Naive thymus-derived CD4-positive, alpha-beta T cell (primary cell): ENCODE measurements at places on chromosomes 11 and 22. TPM values are rescaled to one million over a fixed set of nuclear protein-coding genes. Genes with fewer than 3 reads are reported as not detected.

ELF5 gene
- not detected for total RNA-seq

GRCh38 chr11:112941104-112941503 lies 20.1 kb upstream of the NCAM1 start:
- DNase-seq: no peak

GRCh38 chr11:66598993-66599392 lies 6.0 kb downstream of the CCS start:
- DNase-seq: no peak

DNA sequence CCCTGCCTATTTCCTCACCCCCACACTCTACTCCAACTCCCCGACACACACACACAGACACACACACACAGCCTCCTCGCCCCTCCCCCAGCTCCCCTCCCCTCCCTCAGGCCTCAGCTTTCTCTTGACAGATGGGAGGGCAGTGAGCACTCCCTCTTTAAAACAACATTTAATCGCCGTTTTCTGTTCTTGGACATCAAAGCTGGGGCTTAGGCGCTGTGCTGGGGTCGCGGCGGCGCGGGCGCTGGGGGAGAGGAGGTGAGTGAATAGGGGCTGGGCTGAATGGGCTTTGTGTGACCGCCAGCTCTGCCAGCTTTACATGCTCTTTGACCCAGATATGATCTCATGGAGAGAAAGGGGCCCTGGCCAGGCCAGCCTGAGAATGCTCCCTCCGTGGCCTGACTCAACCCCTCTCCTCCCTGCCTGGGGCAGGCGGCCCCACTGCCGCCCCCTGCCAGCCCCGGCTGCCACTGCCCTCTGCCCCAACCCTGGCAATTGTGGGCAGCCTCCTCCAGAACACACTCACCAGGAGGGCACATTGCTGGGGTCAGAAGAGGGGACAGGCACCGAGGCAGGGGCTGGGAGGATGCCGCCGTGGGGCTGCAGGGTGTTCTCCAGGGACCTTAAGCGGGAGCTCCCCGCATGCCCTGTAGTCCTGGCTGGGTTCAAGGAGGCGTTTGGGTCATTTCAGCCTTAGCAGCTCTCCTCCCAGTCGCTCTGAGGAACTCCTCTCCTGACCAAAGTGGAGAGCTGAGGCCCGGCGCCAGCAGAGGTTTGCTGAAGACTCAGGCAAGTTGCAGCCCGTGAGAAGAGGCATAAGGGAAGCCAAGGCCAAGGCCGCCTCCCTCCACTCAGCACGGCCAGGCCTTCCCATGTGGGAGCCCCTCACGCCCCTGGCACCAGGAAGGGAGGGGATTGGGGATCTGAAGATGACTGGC lies 38.3 kb upstream of the NNMT start:
- DNase-seq: no peak

DNA sequence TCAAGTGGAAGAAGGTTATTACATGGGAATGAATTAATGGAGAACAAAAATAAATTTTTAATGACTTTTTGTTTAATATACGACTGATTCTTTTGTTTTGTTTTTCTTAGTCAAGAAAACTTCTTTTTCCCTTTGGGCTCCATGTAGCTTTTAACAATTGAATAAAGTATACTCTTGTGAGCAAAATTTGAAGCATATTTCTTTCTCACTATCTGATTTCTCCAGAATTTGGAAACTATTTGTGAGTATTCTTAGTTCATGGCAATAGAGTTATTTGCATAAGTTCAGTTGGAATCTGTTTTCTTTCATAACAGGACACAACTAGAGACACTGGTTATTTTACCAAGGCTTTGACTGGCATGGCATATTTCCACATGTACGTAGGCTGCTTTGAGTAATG lies 3.8 kb upstream of the APOL1 start:
- DNase-seq: no peak
